Suprapubic skin (tissue), 4 donors: ENCODE measurements at places on chromosomes 7 and 10.

- no peak overlapping the region for H3K4me3 ChIP-seq
- no peaks in the 10 kb centered on the region for H3K4me1 ChIP-seq
- H3K27me3 ChIP-seq, result no peaks in the 10 kb centered on the region
- no peaks in the 10 kb centered on the region for H3K36me3 ChIP-seq
These were observed 105.5 kb downstream of the SEMA3D start for GRCh38 chr7:85081392-85081791.

DNA sequence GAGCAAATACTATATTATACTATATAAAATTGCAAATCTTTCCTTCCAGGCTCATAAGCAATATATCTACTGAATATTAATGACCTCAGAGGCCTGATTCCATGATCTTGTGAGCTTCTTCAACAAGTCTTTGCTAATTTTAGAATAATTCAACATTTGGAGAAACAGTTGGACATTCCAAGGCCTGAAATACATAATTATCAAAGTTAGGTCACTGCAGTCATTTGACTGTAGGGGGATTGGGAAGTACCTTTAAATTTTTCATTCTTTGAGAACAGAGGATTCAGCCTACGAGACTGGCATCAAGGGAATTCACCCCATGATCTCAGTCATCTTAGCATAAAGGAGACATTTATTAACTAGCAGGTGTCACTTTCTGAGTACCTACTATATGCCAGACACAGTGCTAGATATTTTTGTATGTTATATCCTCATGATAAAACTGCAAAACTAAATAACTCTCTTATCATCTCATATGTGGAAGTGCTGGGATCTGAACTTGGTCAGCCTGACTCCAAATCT lies 85.4 kb downstream of the DOCK4 start:
- no peaks in the 10 kb centered on the region for H3K36me3 ChIP-seq
- no peaks in the 10 kb centered on the region for H3K27me3 ChIP-seq
- H3K4me3 ChIP-seq, result no peak overlapping the region

DNA sequence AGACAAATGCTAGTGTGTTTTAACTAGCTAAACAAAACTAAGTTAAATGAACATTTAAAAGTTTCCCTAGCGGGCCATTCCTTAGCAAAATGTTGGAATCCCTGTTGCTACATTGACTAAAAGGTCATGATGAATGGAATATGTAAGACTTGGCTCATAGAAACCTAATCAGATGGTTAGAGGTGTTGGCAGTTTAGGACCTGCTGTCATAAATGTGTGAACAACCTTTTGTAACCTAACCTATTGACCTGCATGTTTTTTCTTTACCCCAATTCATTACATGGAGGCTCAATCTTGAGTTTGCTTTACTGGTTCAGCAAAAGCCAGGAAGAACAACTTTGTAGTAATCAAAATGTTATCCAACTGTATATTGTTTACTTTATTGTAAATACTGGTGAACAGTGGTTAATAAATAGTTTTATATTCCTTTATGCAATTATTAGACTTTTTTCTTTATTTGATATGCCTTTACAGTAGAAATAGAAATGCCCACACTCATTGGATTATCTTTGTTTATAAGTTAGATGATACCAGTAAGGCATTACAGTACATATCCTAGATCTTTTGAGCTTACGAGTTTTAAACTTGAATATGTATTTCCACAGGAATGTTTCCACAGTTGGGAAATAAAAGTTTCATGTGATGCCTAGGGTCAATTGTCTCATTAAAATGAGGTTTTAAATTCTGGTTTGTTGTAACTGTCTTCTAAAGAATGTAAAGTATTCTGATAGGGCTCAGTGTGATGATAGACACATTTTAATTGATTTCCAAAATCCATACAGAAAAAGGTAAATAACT lies 11.6 kb downstream of the CBX3 start:
- H3K36me3 ChIP-seq, result peaks cover 28% of the 10 kb centered on the region
- no peak for DNase-seq
- no peaks in the 10 kb centered on the region for H3K27me3 ChIP-seq
- H3K4me1 ChIP-seq, result peaks cover 4% of the 10 kb centered on the region
- H3K4me3 ChIP-seq, result no peak overlapping the region
- H3K27ac ChIP-seq, result no peak overlapping the region

DNA sequence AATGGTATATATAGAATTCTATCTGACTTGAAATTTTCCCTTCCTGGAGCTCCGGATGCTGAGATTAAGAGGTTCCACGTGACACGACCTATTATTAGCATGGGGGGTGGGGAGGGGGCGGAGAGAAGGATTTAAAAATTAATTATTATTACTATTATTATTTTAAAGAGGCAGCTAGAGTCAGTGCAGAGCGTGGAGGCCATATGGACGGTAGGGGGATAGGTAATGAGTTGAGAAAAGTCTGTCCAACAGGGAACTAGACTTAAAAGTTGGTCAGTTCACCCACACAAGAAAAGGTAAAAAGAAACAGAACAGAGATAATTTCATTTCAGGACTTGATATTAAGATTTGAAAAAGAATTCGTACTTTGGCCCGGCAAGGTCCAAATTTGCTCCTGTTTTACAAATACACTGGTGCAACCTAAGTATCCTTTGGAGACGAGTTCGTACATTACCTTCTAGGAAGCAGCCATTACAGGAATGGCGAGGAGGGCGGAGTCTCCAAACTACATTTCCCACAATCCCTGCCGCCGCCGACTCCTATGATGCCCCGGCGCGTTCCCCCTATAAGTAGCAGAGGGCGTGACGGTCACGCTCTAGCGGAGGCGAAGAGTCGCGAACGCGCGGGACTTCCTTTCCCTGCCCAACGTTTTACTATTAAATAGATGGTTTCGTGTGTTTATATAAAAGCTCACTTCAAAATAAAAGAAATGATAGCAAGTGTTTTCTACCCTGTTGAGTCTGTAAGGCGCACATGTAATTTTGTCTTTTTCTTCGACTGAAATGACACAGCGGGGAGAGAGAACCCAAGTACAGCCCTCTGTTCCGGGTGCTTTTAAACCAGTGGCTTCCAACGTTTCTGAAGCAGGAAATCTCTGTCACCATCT lies at the start of gene SMIM30:
TSS of gene SMIM30 (minus strand) at position 481 of the 886 bp plus-strand sequence. CDS start 976 bp downstream, outside the sequence.
- H3K27me3 ChIP-seq, result no peaks in the 10 kb centered on the region
- DNase-seq, result peak; percentile 94
- peak within 1 kb of the TSS; percentile 51 for H3K4me3 ChIP-seq
- H3K27ac ChIP-seq, result no peak within 1 kb of the TSS

DNA sequence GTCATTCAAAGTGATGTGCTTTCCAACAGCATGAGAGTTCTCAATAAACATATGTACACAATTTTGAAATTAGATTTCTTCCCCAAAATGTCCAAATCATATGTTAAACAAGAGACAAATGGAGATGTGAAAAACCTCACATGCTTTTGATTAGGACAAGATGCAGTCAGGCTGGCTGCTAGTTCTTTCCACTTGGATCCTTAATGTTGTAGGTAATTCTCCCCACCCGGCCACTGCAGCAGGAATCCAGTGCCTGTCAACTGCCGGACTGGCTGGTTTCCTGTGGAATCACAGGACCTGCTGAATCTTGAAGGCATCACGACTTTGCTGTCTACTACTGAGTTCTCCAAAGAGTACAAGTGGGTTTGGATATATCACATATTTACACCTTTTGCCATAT lies 138.6 kb upstream of the AKR1E2 start:
- peak overlapping the region; percentile 1 for H3K27ac ChIP-seq
- no peak for DNase-seq
- H3K36me3 ChIP-seq, result no peaks in the 10 kb centered on the region
- H3K27me3 ChIP-seq, result no peaks in the 10 kb centered on the region
- peaks cover 33% of the 10 kb centered on the region for H3K4me1 ChIP-seq
- no peak overlapping the region for H3K4me3 ChIP-seq

DNA sequence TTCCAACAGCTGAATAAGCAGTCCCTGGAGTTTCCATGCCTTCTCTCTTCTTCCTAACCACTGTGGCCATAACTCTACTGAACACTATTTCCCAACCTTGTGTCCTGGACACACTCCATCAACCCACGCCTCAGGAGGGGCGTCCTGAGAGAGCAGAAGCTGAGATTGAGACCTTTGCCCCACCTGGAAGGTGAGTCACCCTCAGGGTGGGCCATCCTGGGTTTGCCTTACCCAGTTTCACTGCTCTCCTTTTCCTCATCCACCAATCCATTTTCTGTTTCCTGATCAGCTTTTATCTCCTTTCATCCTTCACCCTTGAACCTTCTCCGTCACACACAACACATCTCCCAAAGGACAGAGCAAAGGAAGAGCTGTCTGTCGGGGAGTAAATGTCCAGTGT lies 91.4 kb downstream of the TMEM130 start:
- no peaks in the 10 kb centered on the region for H3K4me1 ChIP-seq
- H3K27ac ChIP-seq, result no peak overlapping the region
- H3K27me3 ChIP-seq, result peaks cover 9% of the 10 kb centered on the region
- no peak overlapping the region for H3K4me3 ChIP-seq

GRCh38 chr7:31054608-31055278 lies 2.6 kb downstream of the ADCYAP1R1 start:
- H3K36me3 ChIP-seq, result no peaks in the 10 kb centered on the region
- H3K27ac ChIP-seq, result no peak overlapping the region
- no peak overlapping the region for H3K4me3 ChIP-seq
- peaks cover 17% of the 10 kb centered on the region for H3K4me1 ChIP-seq
- peaks cover 52% of the 10 kb centered on the region for H3K27me3 ChIP-seq

GRCh38 chr7:40760293-40760964 lies 625.6 kb downstream of the SUGCT start:
- H3K27me3 ChIP-seq, result no peaks in the 10 kb centered on the region
- no peak for DNase-seq
- H3K27ac ChIP-seq, result no peak overlapping the region
- no peak overlapping the region for H3K4me3 ChIP-seq
- H3K36me3 ChIP-seq, result no peaks in the 10 kb centered on the region

DNA sequence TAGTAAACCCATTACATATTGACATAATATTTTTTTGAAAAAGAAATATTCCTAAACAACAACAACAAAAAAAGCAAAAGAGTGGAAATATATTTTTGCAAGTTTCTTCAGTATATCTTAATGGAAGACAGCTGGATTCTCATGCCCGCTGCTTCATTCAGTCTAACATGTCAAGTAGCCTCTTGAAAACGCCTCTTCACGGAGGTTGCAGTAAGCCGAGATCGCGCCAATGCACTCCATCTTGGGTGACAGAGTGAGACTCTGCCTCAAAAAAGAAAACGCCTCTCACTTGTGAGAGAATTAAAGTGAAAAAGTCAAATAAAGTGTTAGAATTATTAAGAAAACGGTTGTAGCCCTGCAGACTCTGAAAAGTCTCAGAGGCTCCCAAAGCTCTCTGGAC lies 1.3 kb downstream of the CUTC start:
- H3K4me1 ChIP-seq, result peaks cover 26% of the 10 kb centered on the region
- H3K36me3 ChIP-seq, result peaks cover 24% of the 10 kb centered on the region
- H3K4me3 ChIP-seq, result peak overlapping the region; percentile 73
- H3K27ac ChIP-seq, result no peak overlapping the region
- DNase-seq, result no peak

DNA sequence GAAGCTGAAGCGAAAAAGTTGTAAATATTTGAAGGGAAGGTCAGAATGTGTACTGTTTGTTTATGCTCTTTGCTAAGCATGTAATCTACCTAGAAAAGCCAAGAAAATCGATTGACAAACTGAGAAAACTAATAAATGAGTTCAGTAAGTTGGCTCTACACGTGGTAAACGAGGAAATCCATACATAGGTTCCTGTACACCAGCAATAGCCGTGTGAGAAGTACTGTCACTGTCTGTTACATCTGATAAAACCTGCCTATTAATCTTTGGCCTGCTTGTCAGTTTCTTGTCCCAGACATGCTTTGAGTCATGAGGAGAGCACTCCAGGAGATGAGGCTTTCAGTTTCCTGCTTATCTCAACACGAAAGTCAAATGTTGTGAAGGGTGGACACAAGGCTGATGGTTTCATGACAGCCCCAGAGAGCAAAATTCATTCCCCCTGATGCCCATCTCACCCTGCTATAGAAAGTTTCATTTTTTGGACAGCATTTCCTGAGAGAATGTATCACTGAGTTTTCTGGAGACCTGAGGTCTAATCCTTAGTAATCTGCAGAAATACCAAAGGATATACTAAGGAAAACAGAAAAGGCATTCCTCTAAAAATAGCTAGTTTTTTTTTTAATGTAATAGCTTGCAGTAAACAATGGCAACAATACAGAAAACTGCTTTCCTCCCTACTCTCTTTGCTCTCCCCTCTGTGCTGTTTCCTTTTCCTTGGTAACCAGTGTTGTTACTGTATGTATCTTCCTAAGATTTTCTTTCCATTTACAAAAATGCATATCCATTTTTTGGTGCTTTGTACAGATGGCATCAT lies 18.8 kb downstream of the BMPR1A start:
- H3K4me3 ChIP-seq, result no peak overlapping the region
- no peak for DNase-seq
- H3K36me3 ChIP-seq, result no peaks in the 10 kb centered on the region
- no peak overlapping the region for H3K27ac ChIP-seq

DNA sequence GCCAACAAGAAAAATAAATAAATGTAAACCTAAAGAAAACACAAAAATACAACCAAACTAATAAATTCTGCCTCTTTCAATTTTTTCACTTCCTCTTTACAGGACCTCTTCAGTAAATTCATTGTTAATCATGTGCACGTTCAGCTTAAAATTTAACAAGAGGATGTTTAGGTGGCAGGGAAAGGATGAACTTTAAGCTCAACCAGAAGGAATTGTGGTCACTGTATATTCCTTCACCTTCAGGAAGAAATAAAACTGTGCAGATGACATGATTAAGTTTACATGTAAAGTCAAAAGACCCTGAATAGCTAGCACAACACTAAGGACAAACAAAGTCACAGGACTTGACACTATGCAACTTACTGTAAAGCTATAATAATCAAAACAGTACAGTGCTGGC lies 33.0 kb downstream of the KIF5B start:
- no peaks in the 10 kb centered on the region for H3K4me1 ChIP-seq
- no peaks in the 10 kb centered on the region for H3K27me3 ChIP-seq
- no peak overlapping the region for H3K4me3 ChIP-seq
- H3K27ac ChIP-seq, result no peak overlapping the region

GRCh38 chr10:65534771-65535170 lies 1391.1 kb upstream of the LRRTM3 start:
- no peak overlapping the region for H3K27ac ChIP-seq
- no peak for DNase-seq
- H3K36me3 ChIP-seq, result no peaks in the 10 kb centered on the region
- H3K4me3 ChIP-seq, result no peak overlapping the region
- no peaks in the 10 kb centered on the region for H3K4me1 ChIP-seq
